Fibroblast of pulmonary artery (primary cell): ENCODE measurements at places on chromosomes 5 and 9.

GRCh38 chr5:35904443-35905132 is 33.8 kb downstream of the CAPSL start:
- DNase-seq = no peak

DNA sequence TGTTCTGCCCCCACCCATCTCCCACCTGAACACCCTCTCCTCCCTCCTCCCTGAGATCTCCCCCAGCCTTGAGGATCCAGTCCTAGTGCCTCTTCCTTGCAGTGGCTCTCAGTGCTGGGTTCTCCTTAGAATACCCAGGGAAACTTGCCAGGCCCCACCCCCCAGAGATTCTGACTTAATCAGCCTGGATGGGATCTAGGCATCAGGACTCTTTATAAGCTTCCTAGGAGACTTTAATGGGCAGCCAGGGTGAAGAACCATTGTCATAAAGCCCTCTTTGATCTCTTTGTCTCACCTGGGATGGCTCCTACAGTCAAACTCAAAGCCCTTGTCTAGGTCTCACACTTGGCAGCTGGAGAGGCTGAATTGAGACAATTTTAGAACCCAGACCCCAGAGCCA is 8.6 kb upstream of the GLIS3 start:
- no peak for DNase-seq

GRCh38 chr5:86880344-86880743 is 262.6 kb downstream of the COX7C start:
- no peak for DNase-seq

DNA sequence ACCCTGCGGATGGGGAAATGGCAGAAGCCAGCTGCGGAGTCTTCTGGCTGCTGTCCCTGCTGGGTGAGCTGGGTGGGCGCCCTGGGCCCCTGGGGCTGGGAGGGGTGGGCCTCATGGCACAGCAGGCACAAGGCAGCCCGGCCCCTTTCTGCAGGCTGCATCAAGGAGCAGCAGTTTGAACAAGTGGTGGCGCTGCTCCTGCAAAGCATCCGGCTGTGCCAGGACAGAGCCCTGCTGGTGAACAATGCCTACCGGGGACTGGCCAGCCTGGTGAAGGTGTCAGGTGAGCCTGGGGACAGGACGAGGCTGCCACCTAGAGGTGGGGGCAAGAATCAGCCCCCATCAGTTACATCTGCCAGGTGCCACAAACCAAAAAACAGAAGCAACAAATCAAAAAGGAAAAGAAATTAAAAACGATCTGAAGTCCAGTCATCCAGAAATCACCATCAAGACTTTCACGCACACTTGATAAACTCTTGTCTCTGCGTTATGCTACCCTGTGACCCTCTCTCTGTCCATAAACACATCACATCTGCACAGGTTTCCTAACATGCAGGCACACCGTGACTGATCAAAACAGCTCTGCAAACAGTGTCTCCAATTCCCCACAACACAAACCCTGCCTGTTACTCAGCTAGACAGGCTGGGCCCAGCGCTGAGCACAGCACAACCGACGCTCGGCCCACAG is 13.9 kb downstream of the REXO4 start:
- DNase-seq = peak; percentile 24

GRCh38 chr9:72633966-72634365 is 112.6 kb downstream of the TMC1 start:
- peak; percentile 40 for DNase-seq
